ENCODE measurements at places on chromosomes 12 and 14.

DNA sequence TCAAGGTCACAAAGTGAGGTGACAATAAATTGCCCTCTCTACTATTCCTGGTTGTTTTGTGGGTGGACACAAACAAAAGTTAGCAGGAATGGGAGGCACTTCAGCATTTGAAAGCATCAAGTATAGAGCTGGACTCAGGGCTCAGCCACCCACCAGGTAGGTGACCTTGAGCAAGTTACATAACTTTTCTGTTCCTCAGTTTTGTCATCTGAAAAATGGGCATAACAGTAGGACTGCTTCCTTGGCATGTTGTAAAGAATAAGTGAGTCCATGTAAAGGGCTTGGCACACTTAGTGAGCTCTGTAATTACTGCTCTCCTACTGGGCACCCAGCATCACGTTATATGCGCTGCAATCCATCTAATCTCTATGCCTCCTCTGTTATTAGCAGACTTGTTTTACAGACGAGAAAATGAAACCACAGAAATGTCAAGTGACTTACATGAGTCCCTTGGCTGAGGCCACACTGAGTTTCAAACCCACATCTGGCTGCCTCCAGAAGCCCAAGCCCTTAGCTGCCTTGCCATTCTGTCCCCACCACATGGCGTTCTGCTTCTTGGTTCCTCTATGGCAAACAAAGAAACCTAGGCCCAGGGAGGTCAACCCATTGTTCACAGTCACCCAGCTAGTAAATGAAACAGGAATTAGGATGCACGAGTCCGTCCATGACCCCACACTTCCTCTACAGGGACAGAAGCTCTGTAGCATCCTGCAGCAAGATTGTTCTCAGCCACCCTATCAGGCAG is 63.2 kb upstream of the SLC24A4 start:
- no peak for DNase-seq

GRCh38 chr14:33794791-33795305 is 156.0 kb downstream of the EGLN3 start:
- DNase-seq, result no peak

DNA sequence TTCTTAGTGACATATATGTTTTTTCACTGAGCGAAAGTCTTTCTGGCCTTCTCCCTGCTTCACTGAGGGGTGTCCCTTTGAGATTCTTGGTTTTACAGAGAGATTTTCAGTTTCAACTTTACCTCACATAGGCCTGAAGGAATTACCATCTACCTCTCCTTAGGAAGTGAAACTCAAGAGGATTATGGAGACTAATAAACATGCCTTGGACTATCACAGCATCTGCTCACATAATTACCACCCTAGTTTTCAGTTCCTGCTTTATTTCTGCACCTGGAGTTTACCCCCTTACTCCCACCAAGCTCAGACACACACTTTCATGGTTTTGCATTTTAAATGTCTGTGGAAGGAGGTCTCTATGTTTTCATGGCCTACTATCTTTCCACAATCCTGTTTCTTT is 118.3 kb upstream of the SCAF11 start:
- DNase-seq, result no peak

GRCh38 chr12:40170593-40170992 is 54.2 kb upstream of the LRRK2 start:
- DNase-seq, result no peak

DNA sequence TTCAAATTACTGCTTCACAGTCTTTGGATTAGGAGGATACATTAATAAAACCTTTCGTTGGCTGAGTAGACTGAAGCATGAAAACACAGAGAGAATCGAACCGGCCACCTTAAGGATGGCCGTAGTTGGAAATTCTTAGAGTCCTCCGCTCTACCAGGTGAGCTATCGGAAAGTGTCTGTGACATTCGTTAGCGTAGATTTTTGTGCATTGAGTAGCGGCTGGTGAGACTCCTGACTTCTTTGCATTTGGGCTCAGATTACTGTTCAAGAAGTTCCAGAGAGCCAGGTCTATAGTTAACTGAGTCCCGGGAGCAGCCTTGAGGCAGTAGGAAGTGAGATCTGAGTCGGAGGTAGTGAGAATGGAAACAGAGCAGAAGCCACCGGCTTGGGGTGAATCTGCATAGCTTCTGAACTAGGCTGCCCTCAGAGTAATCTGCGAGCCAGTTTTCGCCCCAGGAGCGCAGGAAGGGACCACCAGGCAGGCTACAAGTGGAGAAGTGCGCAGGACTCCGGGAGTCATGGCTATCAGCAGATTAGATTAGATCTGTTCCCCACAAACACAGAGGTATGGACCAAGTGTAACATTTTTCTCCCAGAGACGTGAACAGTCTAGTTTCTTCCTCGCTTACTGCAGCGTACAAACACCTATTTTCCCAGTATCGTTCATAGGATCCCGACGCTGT is 11.0 kb downstream of the OR6S1 start:
- no peak for DNase-seq

- no peak for DNase-seq
Measured at GRCh38 chr12:38788106-38788505, 117.3 kb downstream of the CPNE8 start.

DNA sequence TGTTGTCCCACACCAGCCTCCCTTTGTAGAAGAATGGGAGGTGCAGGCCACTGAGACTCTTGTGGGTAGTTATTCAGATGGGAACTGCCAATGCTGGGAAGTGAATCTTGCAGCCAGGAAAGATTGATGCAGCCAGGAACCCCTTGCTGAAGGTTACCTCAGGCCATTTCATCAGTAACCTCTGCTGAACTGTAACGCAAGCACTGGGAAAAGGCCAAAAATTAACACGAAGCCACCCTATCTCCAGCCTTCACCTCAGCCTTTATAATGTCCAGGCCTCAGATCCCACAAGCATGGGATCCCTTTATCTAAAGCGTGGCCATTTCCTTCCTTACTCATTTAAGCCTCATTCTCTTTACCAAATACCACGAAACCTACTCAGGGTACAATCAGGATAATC is 211.1 kb downstream of the SPTSSA start:
- no peak for DNase-seq

DNA sequence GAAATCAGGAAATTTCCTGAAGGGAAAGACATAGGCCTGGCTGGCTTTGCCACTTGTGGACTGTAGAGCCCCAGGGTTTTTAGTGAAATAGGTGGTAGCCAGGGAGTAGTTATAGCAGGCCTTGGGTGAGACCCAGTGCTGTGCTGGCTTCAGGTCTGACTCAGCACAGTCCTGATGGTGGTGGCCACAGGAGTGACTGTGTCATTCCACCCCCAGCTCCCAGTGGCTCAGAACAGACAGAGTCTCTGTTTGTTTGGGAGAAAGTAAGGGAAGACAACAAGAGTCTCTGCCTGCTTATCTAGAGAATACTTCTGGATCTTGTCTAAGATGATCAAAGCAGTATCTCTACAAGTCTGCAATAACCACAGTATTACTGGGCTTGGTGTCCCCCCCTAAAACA is 27.5 kb upstream of the OR6J1 start:
- DNase-seq, result no peak

DNA sequence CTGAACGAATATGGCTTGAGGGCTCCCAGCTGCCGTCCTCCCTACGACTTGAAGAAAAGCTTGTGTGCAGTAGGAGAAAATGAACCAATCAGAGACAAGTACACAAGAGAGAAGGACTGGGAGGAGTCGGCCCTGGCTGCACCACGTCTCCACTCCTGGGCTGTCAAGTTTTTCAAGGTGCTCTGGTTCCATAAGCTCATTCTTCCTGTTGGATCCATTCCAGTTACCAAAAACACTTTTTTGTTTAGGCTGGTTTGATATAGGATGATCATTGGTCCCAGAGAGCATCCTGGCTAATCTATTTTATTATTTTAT is 2.8 kb upstream of the A2ML1 start:
- no peak for DNase-seq

DNA sequence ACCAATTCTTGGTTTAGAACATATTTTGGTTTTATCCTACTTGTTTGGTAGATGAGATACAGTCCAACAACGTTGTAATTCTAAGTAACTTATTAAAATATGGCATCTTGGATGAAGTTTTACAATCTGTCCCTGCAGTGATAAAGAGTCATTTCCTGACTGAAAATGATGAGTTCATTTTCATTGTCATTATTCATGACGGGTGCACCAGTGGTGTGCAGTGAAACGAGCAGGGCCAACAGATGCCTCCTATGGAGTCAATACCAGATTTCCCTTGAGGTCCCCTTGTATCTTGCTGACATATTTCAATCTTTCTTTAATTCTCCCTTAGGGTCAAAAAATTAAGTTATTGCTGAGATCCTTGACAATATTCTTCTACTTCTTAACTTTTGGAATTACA is 438.5 kb downstream of the LRIG3 start:
- DNase-seq, result no peak

DNA sequence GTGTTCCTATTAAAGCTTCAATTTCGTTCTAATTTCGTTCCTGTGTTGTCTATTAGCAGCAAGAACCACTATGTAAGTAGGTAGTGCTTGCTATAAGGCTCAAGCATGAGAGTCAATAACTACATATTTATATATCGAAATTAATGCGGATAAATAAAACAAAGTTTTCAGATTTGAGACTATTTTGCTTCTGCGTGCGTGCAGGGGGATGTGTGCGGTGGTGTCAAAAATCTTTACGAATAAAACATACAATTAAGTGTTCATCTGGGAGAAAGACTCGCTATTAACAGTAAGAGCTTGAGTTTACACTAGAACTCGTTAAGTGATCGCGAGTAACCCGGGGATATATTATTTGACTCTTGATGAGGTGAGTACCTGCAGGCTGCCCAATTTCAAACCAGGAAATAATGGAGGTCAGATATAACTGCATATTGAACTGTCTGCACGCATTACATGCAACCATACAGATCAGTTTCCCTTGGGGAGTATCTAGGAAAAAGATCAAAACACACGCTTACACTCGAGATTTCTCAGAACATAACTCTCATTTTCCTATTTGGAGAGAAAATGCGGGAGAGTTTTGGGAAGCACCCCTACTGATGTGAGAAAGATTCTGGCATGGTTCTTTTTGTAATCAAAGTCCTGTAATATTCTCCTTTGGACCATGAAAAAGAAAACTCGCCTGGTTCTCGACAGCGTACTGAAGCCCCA is 813 bp downstream of the TWF1 start:
- no peak for DNase-seq

DNA sequence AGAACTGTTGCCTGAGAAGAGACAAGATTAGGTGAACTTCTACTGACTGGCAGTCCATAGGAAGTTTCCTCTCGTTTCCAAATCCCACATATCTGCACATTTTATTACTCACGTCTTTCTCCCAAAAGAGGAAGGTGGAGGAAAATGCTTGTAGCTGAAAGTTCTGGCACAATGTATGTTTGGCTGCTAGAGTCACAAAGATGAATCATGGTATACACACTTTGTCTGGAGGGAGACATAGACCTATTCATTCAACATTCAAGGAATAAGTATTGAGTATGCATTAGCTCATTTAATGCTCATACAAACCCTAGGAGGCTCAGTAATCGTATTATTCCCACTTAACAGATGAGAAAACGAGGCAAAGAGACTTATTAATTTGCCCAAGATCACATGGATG is 291.8 kb downstream of the FOXN3 start:
- no peak for DNase-seq

DNA sequence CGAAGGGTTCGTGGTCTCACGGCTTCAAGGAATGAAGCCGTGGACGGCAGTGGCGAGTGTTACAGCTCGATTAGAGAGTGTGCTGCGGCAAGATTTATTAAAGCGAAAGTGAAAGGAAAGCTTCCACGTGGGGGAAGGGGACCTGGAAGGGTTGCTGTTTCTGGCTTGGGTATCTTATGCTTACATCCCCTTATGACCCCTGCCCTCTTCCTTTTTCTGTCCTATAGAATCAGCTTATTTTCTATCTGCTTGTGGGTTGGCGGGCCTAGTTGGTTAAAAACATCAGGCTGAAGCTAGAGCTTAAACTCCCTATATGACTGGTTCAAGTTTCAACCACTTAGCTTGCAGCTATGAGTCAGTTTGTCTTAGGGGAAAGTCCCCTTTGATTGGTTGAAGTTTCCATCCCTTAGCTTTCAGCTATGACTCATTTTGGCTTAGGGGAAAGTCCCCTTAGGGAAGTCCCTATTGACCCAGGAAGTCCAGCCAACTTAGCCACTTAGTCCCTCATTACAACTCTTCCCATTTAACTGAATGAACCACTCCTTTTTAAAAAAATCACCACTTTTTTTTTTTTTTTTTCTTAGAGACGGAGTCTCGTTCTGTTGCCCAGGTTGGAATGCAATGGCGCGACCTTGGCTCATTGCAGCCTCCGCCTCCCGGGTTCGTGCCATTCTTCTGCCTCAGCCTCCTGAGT is 1494.7 kb upstream of the TMEM132C start:
- DNase-seq, result no peak

GRCh38 chr14:90567991-90568390 is 171.2 kb downstream of the CALM1 start:
- no peak for DNase-seq

DNA sequence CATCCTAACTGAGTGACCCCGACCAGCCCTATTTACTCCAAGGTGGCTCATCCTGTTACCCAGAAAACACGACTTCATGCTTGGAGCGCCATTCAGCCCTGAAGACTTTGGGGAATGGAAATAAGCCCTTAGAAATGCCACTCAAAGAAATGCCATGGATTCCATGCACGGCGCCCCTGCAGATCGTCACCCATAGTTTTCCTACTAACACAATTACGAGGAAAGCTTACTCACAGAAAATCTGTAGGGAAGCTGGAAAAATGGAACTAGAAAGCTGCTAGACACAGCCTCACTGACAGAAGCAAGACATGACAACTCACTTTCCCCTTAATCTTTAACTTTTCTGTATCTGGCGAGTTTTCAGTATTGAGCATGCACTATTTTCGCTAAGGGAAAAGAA is 19.5 kb downstream of the NUAK1 start:
- DNase-seq, result no peak

DNA sequence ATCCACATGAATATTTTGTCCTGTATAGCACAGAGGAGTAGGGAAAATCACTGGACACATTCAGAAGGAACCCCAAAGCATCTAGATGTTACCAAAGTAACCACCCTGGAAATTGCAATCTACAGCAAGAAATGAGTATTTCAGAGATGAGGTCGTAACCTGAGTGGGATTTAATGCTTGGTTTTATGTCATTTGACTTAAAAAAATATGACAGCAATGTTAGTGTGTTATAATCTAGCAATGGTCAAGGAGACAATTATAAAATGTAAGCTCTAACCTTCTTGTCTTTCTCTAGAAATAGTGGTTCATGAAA is 256.6 kb downstream of the NAV3 start:
- DNase-seq, result no peak

- DNase-seq, result no peak
Measured at GRCh38 chr12:30964896-30965612, 38.5 kb downstream of the TSPAN11 start.

GRCh38 chr12:4700621-4701026 is 19.6 kb upstream of the GALNT8 start:
- DNase-seq, result no peak

GRCh38 chr14:68088451-68088854 is 268.9 kb downstream of the RAD51B start:
- DNase-seq, result no peak

- no peak for DNase-seq
Measured at GRCh38 chr12:94133964-94134795, 14.2 kb upstream of the PLXNC1 start.

GRCh38 chr14:22268875-22269274 is 320.1 kb downstream of the DAD1 start:
- no peak for DNase-seq
